ENCODE measurements at places on chromosomes 11 and 22. TPM values are rescaled to one million over a fixed set of nuclear protein-coding genes. Genes with fewer than 3 reads are reported as not detected.
A peak's percentile ranks its signal among the peaks of the same experiment; 100 is the strongest.

DNA sequence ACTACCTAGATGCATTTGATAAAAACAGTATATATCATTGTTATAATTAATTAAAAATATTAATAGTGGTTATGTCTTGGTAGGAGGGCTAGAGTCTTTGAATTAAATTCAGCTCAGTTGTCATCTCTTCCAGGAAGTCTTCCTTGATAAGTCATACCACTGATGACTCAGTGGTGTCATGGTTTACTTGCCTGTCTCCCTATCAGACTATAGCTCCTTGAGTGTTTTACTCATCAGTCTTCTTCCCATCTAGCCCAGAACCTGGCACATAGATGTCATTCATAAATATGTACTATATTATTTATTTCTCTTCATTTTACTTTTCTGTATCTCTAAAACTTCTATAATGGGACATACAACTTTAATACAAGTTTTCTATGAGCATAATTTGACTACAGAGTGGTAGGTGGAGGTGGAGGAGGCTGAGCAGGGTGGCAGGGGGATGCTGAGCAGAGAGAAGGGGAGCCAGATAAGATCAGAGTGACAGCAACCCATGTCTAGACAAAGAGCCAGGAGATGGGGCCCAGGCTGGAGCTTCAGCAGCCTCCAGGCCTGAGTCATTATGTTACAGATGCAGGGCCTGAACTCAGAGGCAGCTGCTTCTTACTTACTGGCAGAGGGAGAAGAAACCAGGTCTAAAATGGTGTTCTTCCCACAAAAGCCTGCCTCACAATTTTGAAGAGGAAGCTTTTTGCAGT is 82.3 kb upstream of the PHOX2A start:
- ATAC-seq: no peak

GRCh38 chr11:77672264-77672663 is 34.7 kb upstream of the CLNS1A start:
- ATAC-seq: no peak

DNA sequence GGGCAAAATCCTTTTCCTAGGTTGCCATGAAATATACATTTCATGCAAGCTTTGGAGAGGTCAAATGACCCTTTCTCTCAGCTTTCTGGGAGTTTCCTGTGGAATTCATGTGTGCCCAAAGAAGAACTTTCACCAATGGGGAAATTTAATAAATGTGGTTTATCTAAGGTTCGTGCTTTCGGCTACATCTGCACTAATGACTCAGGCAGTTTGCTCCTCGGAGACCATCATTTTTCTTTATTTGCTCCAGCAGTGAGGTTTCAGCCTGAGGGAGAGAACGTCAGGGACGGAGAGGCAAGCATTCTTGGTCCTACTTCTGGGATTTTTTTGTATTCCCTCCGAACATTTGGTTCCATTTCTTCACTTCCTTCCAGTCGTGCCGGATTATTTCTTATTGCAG is 85.2 kb downstream of the FLI1 start:
- no peak for ATAC-seq

DNA sequence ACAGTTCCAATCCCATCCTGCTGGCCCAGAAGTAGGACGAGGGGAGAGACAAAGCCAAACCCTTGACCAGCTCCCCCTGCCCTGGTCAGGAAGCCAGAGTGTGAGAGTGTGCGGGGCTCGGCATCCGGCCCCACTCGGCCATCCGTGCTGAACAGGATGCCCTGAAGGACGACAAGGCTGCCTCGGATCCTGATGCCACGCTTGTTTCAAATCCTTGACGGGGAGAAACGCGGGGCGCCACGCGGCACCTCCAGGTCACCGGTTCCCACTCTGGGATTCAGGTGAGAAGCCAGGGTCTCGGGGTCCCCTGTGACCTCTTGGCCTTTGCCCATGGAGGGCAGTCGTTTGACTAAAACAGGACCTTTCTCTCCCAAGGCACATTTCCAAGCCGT is 167.8 kb downstream of the BRD1 start:
- no peak for ATAC-seq

GRCh38 chr22:42346722-42347121 is 76.3 kb upstream of the TCF20 start:
- no peak for ATAC-seq

- ATAC-seq: no peak
These were observed 391.3 kb downstream of the JRKL start for GRCh38 chr11:96781082-96781481.

GRCh38 chr11:73969991-73970800 is 12.4 kb downstream of the UCP2 start:
- ATAC-seq: peak; percentile 72

Gene BRD1
- total RNA-seq: 36.5 TPM

DNA sequence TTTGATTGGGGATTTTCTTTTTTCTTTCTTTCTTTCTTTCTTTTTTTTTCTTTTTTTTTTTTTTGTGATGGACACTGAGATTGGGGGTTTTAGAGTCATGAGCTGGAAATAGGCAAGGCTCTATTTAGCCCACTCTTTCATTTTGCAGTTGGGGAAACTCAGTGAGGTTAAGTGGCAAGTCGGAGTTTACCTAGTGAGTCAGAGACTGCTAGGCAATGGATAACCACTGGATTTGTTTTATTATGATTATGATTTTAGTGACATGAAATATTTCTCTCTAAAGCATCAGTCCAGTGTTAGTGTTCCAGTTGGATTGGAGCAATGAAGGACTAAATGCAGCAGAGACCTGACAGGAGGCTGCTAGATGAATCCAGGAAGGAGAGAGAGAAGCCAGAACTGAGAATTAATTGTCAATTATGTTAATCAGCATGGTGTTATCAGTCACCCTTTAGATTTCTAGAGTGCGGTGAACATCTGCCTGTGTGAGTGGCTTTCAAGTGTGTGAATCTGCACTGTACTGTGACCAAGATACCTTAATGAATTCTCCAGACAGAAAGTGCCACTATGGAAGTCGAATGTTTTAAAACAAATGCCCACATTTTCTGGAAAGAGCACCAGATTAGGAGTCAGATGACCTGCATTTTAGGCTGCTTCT is 10.9 kb downstream of the BMAL1 start:
- peak; percentile 49 for ATAC-seq

Gene VPS11
- 36.6 TPM for total RNA-seq

DNA sequence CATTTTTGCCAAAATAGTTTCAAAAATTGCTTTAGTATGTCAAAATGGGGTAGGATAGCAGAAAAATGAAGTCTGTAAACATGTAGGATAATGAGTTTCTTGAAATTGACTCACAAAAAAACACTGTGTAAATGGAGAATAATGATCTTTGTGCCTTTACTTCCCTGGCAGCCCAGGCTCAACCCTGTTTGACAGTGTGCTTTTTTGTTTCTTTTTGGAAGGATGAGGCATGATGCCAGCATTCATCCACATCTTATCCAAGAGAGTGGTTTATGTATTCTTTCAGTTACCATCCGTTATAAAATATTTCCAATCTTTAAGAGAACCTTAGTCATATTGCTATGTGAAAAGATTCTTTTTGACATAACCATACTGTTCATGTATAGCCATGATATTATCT is 70.6 kb downstream of the ARHGAP42 start:
- no peak for ATAC-seq

Gene UBQLN3
- total RNA-seq: 0.46 TPM

Gene VWCE
- 2.7 TPM for total RNA-seq

DNA sequence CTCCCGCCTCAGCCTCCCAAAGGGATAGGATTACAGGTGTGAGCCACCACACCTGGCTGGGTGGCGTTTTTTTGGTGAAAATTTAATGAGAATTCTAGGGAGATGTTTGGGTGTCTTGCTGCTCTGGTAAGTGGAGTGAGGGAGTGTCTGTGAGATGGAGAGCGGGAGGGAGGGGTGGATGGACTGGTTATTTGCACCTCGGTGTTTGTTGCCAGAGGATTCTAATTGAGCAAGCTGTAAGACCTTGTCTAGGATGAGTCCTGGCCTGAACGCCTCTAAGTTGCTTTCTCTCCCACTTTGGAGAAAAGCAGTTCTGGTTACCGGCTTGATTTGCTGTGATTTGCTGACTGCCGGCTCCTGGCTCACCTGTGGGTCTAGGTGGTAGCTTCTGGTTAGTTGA is 22.0 kb upstream of the GRAMD4 start:
- ATAC-seq: no peak

DNA sequence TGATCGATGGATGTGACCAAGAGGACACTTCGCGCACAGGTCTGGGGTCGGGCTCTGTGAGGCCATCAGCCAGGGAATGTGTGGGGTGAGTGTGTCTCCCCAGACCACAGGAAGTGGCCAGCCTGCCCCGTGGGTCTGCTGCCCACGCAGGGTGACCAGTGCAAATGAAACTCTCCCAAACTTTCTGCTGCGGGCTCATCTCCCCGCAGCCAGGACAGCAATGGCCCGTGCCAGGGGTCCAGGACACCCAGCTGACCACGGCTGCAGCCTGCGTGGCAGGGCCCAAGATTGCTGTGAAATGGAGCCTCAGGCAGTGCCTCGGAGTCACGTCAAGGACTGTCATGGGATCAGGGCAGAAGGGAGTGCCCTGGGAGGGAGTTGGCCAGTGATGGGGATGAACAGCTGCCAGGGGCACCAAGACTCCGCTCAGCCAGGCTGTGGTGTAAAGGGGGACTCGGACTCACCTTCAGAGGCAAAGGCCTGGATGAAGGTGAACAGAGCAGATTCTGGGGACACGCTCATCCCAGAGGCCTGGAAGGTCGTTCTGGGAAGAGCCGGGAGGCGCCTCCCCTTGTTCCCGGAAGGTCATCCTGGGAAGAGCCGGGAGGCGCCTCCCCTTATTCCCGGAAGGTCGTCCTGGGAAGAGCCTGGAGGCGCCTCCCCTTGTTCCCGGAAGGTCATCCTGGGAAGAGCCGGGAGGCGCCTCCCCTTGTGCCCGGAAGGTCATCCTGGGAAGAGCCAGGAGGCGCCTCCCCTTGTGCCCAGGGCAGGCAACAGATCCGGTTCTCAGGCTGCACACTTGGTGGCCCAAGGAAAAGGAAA is 252.6 kb downstream of the BRD1 start:
- no peak for ATAC-seq

- ATAC-seq: no peak
These were observed 75.3 kb downstream of the KCNQ1 start for GRCh38 chr11:2519862-2520735.

Gene C22orf15
- 0.93 TPM for total RNA-seq

DNA sequence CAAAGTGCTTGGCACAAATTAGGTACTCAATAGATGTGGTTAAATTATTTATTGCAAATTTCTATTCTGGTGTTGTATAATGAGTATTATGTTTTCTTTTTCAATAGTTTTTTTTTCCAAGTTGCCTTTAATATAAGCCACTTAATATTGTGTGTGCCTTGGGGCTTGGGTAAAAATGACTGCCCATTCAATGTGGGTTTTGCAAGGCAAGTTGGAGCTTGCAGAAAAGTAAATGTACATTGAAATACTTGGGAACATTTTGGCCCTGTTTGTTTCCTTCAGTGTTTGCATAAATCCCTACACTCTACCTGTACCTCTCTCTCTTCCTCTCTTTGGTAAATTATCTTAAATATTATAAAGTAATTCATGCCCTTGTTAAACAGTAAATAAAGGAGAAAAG is 2.1 kb upstream of the CCDC81 start:
- no peak for ATAC-seq

Gene C22orf31
- not detected for total RNA-seq

Gene KCNQ1
- total RNA-seq: not detected

Gene MN1
- 6.7 TPM for total RNA-seq

DNA sequence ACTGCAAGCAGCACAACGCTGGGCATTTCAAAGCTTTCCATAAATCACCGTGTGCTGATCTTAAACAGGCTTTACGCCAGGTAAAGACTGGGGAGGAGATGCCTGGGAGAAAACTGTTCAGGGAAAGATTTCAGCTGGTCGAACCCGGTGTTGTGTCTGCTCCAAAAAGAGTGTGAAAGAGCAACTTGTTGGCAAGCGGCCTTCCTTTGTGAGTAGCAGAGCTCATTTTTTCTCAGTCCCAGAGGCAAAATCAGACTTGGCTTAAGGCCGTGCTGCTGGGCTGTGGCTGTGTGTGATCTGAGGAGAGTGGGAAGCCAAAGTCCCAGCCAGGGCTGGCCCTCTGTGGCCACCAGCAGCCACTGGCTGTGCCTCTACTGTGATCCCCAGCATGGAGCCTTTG is 75.7 kb upstream of the E2F8 start:
- ATAC-seq: no peak

DNA sequence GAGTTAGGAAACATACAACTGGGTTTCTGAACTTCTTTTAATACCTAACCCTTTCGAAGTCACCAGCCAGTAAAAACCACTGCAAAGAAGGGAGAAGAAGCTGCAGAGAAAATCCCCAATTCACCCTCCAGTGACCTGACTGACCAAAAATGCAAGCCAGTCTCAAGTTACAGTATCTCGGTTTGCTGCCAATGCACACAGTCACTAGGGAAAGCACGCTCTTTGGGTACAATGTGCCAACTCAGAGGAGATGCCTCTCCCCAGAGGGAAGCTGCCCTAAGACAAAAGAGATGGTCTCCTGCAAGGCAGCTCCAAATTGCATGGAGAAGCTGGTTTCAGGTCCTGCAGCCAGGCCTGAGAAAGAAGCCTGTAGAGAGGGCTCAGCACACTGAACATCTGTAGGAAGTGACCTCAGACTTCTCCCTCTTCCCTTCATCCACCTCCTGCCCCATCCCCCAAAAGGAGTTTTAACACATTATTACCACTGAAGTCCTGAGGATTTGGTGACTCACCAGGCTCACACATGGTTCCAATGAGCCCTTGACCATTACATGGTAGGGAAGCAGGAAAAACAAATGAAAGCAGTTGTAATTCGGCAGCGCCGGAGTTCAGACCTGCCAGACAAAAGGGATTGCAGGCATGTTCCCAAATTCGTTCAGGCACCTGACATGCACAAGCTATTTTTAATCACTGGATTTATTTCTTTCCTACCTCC is 90.1 kb downstream of the ETS1 start:
- ATAC-seq: no peak

DNA sequence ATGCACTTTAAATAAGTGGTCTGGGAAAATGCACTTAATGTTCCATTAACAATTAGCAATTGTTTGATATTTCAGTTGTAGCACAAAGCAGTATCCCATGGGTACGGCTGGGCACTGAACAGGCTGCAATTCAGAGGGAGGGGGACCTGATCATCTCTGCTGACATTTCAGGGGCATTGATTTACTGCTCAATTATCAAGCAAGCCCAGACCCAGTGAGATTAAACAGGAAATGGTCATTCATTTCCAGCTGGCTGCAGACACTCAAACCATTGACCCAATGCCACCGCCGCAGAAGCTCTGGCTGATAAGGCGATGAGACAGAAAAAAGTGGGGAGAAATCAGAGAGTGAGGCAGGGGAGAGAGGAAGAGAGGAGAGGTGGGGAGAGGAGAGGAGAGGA is 1.2 kb downstream of the GPR83 start:
- ATAC-seq: peak; percentile 6

- no peak for ATAC-seq
These were observed 69.7 kb downstream of the FANCF start for GRCh38 chr11:22555881-22556280.

- ATAC-seq: peak; percentile 78
These were observed 12.8 kb downstream of the CD44 start for GRCh38 chr11:35151683-35152280.

DNA sequence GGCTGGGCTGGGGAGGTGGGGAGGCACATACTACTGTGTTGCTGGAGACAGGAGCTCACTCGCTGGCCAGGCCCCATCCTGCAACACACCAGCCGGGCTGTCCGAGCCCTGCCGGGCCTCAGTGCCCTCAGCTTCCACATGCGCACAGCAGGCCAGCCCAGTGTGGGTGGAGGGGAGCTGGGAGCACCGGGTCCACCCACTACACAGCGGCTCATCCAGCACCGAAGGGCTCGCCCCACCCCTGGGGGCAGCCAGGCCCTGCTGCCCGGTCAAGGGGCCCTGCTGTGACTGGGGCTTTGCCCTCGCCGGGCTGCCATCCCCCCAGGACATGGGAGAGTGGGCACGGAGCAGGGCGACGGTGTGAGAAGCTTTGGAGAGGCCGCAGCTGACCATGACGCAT is 9.3 kb downstream of the TTLL8 start:
- ATAC-seq: no peak

- no peak for ATAC-seq
These were observed 180.9 kb downstream of the EFCAB6 start for GRCh38 chr22:43631201-43631600.

Gene VSIG10L2
- total RNA-seq: 0.09 TPM
